ENCODE measurements at places on chromosomes 1 and 21. TPM values are rescaled to one million over a fixed set of nuclear protein-coding genes. Genes with fewer than 3 reads are reported as not detected.

Gene IL10
- polyA plus RNA-seq: 0.27 TPM

Gene IL19
- 0.96 TPM for polyA plus RNA-seq

Gene FHAD1
- 3.6 TPM for polyA plus RNA-seq

Gene ZNF683
- polyA plus RNA-seq: not detected

Gene SEMA4A
- 14.8 TPM for polyA plus RNA-seq

Gene OR2T29
- not detected for polyA plus RNA-seq

Gene ATAD3B
- 8.1 TPM for polyA plus RNA-seq

Gene NBPF6
- not detected for polyA plus RNA-seq

Gene NBPF12
- 19.5 TPM for polyA plus RNA-seq

Gene ITSN1
- 39.5 TPM for polyA plus RNA-seq

Gene SLAMF9
- not detected for polyA plus RNA-seq

Gene IFI16
- polyA plus RNA-seq: 67.2 TPM

Gene PIGK
- polyA plus RNA-seq: 55.9 TPM

Gene OR2L8
- not detected for polyA plus RNA-seq

Gene SERPINC1
- polyA plus RNA-seq: 0.80 TPM

Gene B3GALT5
- 1.4 TPM for polyA plus RNA-seq

Gene GNAT2
- polyA plus RNA-seq: not detected

Gene GJA5
- polyA plus RNA-seq: 27.4 TPM

Gene GPR37L1
- polyA plus RNA-seq: 0.03 TPM

Gene SPRR2E
- not detected for polyA plus RNA-seq

Gene SIM2
- polyA plus RNA-seq: 19.1 TPM
